ENCODE measurements at places on chromosomes 2 and 18.

DNA sequence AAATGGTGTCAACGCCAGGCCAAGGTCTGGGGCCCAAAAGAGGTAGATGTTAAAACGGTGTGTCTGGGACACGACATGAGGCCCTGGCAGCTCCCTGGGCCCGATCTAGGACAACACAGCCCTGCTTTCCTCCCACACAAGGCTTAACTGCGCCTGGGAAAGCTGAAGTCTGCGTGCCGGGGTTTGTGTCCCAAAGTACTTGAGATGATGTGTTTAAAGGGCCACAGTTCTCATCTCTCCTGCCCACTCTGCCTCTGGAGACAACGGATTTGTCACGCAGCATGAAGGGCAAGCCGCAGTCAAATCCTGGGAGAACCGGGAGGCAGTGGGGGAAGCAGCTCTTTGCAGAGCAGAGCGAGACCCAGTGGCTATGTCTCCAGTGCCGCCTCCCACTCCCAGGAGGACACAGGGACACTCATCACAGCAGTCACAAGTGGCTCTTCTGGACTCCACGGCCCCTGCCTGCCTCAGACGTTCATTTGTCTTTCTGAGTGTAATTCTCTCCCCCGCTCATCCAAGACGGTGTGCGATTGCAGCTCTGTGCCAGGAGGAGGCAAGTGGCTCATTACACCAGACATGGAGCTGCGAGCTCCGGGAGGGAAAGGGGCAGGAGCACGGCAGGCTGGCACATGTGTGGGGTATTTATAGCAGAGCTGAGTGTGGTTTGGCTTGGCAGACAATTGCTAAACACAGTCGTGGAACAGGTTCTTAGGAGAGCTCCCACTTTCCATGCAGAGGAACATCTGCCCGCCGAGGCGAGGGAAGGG is 57.7 kb upstream of the SEMA4C start:
- H3K27me3 ChIP-seq: no peaks in the 10 kb centered on the region
- no peak for DNase-seq
- H3K27ac ChIP-seq: no peak overlapping the region
- H3K4me3 ChIP-seq: no peak overlapping the region

DNA sequence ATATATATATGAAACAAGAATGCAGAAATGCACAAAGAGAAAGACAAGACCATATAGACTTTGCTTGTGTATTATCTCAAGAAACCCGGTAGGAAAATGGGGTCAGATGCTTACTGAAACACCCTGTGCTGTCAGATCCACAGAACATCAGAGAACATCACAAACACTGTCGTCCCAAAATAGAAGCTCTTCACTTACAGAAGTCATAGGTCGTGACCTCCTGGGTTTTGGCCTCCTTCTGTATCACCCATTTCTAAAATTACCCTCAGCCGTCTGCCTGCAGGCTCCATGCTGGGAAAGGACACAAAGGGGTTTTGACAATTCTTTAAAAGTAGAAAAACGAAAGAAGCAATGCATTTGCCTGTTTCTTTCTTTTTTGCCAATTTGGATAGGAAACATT is 137.9 kb downstream of the PAX3 start:
- no peaks in the 10 kb centered on the region for H3K4me1 ChIP-seq
- no peaks in the 10 kb centered on the region for H3K27me3 ChIP-seq
- DNase-seq: no peak
- no peaks in the 10 kb centered on the region for H3K36me3 ChIP-seq
- no peak overlapping the region for H3K4me3 ChIP-seq

DNA sequence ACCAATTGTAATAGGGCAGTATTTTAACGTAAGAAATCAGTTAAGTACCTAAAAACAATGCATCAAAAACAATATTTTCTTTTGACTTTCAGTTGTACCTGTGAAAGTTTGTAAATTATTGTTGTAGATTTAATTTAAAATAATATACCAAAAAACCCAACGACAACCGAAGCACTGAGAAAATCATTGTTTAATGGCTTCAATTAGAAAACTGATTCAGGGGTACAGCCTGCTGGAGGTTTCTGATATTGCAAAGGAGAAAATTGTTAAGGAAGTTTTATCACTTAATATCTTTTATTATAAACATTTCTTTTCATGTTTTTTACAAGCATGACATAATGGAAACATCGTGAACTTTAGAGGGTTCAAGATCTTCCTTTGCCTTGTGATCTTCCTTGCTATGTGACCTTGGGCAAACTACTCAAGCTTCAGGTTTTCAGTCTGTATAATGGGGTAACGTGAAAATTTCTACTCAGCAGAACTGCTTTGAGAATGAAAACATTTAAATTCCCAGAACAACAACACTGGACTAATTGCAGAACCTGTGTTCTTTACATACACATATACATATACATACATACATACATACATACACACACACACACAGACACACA is 76.3 kb upstream of the GLS start:
- no peaks in the 10 kb centered on the region for H3K27me3 ChIP-seq
- H3K36me3 ChIP-seq: no peaks in the 10 kb centered on the region
- no peak overlapping the region for H3K27ac ChIP-seq
- no peaks in the 10 kb centered on the region for H3K4me1 ChIP-seq
- no peak for DNase-seq
- no peak overlapping the region for H3K4me3 ChIP-seq

- peaks cover 4% of the 10 kb centered on the region for H3K4me1 ChIP-seq
- H3K27me3 ChIP-seq: peaks cover 3% of the 10 kb centered on the region
- DNase-seq: no peak
- no peak overlapping the region for H3K4me3 ChIP-seq
- no peak overlapping the region for H3K27ac ChIP-seq
Measured at GRCh38 chr2:127612111-127612822, 33.7 kb upstream of the GPR17 start.

DNA sequence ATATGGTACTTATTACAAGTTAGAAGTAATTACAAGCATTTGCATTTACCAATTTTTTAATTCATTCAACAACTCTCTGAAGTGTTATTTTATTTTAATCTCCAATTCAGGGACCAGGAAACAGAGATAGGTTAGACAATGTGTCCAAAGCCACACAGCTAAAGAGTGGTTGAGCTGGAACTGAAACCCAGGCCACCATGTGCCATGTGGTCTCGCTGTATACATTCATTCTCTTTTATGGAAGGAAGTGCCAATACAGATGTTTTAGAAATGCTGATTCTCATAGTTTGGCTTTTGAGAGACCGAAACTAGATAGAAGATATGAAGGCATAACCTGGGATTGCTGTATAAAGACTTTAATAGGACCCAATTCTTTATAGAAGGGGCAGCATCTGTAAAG is 684.6 kb upstream of the ID2 start:
- H3K4me1 ChIP-seq: no peaks in the 10 kb centered on the region
- DNase-seq: no peak
- H3K27ac ChIP-seq: no peak overlapping the region
- no peaks in the 10 kb centered on the region for H3K36me3 ChIP-seq

- H3K36me3 ChIP-seq: no peaks in the 10 kb centered on the region
- no peak for DNase-seq
- no peaks in the 10 kb centered on the region for H3K4me1 ChIP-seq
- H3K4me3 ChIP-seq: no peak overlapping the region
- H3K27ac ChIP-seq: no peak overlapping the region
Measured at GRCh38 chr2:160628811-160629210, 135.2 kb upstream of the RBMS1 start.

DNA sequence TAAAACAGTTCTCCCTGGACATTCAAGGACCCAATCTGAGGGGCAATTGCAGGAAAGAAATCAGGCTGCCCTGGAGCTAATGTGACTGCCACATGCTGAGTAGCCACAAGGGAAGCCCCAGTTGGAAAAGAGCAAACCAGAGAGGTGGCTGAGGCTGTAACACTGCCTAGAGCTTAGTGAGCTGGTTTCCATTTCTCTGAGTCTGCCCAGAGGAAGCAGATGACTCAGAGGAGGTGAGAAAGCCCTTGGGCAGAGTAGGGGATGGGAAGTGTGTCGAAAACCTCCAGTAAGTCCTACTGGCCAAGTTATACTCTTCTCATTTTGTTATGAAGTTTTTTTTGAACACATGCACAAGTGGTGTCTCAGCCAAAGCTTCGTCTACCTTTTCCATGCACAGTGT is 753.0 kb downstream of the CNTNAP5 start:
- H3K27ac ChIP-seq: no peak overlapping the region
- no peak overlapping the region for H3K4me3 ChIP-seq
- no peak for DNase-seq
- no peaks in the 10 kb centered on the region for H3K27me3 ChIP-seq
- no peaks in the 10 kb centered on the region for H3K36me3 ChIP-seq

- H3K4me3 ChIP-seq: no peak overlapping the region
- no peak overlapping the region for H3K27ac ChIP-seq
- no peaks in the 10 kb centered on the region for H3K27me3 ChIP-seq
- no peak for DNase-seq
- H3K36me3 ChIP-seq: no peaks in the 10 kb centered on the region
Measured at GRCh38 chr2:26076001-26076587, 42.2 kb downstream of the RAB10 start.

DNA sequence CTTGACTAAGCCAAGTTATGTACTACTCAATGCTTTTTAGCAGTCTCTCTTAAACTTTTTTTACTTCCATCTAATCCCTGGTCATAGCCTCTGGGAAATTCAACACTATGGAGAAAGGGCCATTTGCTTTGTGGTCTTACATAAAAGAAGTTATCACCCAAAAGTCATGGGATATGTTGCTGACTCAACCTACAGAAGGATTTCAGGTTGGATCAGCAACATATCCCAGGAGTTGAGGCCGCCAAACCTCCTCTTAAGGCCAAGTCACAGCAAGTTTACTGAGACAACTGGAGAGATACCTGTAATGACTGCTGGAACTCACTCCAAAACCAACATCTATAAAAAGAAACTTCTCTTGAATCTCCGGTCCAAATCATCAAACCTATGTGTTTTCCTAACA is 141.1 kb downstream of the IRS1 start:
- H3K36me3 ChIP-seq: no peaks in the 10 kb centered on the region
- H3K4me1 ChIP-seq: no peaks in the 10 kb centered on the region
- H3K27me3 ChIP-seq: no peaks in the 10 kb centered on the region
- no peak overlapping the region for H3K4me3 ChIP-seq

DNA sequence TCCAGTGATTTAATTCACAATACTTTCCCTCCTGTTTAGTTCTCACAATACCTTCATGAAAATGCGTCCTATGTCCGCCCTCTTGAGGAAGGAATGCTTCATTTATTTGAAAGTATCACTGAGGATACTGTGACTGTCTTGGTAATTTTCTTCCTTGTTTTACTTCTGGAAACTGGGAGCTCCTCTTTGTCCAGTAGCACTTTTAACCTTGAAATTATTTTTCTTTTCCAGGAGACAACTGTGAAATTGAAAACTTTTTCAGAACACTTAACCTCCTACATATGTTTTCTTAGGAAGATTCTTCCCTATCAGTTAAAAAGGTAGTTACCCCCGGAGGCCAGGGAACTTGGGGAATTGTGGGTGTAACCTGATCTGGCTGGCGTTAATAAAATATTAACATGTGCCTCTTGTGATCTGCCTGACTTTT is 58.9 kb upstream of the STON1 start:
- H3K27ac ChIP-seq: no peak overlapping the region
- peaks cover 22% of the 10 kb centered on the region for H3K36me3 ChIP-seq
- no peaks in the 10 kb centered on the region for H3K4me1 ChIP-seq
- no peaks in the 10 kb centered on the region for H3K27me3 ChIP-seq

GRCh38 chr2:2597712-2598111 is 266.6 kb upstream of the MYT1L start:
- no peaks in the 10 kb centered on the region for H3K4me1 ChIP-seq
- DNase-seq: no peak
- no peaks in the 10 kb centered on the region for H3K27me3 ChIP-seq

GRCh38 chr2:9170458-9171130 is 36.0 kb upstream of the ASAP2 start:
- H3K27me3 ChIP-seq: no peaks in the 10 kb centered on the region
- H3K27ac ChIP-seq: no peak overlapping the region
- H3K4me3 ChIP-seq: no peak overlapping the region
- no peak for DNase-seq
- H3K36me3 ChIP-seq: no peaks in the 10 kb centered on the region
- H3K4me1 ChIP-seq: no peaks in the 10 kb centered on the region

DNA sequence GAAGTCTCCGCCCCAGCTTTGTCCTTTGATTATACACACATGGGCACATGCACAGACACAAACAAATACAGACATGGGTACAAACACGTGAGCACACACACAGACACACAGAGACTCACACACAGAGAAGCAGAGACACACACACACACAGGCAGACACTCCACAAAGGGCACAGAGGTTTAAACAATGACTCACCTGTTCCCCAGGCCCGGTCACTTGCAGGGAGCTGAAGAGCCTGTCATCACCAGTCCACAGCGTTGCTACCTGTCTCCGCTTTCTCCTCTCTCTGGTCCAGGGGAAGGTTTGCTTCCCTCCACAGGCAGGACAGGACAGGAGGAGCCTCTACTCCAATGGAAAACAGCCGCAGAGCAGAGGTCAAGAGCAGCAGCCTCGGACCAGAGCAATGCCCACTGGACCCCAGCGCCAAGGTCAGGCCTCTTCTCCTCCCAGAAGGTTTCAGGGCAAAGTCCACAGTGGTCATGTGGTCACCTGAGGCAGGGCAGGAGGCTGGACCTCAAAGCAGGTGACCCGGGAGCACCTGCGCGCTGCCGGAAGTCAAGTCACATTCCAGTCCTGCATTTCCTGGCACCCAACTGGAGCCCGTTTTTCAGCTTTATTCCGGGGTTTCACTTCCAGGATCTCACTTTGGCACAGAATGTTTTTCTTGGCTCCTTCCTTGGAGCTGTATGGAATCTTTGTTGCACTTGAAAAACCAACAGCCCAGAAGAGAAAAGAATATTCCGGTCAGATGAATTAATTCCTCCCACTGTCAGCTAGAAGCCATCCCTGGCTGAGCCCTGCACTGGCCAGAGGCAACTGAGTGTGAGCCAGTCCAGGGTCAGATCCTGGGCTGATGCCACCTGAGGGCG is at the start of gene RAB17:
RAB17 (minus strand) TSS at position 463 of the 869 bp plus-strand sequence. CDS start 4,580 bp downstream, outside the sequence.
- peaks cover 8% of the 10 kb centered on the region for H3K4me1 ChIP-seq
- DNase-seq: no peak
- no peak within 1 kb of the TSS for H3K4me3 ChIP-seq
- no peaks in the 10 kb centered on the region for H3K36me3 ChIP-seq
- no peaks in the 10 kb centered on the region for H3K27me3 ChIP-seq
- no peak within 1 kb of the TSS for H3K27ac ChIP-seq

GRCh38 chr2:176435729-176436128 is 166.5 kb downstream of the MTX2 start:
- no peak overlapping the region for H3K4me3 ChIP-seq
- no peak for DNase-seq
- H3K4me1 ChIP-seq: no peaks in the 10 kb centered on the region
- no peak overlapping the region for H3K27ac ChIP-seq
- H3K36me3 ChIP-seq: no peaks in the 10 kb centered on the region

GRCh38 chr18:72107647-72108383 is 436.3 kb downstream of the CBLN2 start:
- DNase-seq: no peak
- no peaks in the 10 kb centered on the region for H3K27me3 ChIP-seq
- H3K4me3 ChIP-seq: no peak overlapping the region
- H3K4me1 ChIP-seq: no peaks in the 10 kb centered on the region

- no peak for DNase-seq
- H3K36me3 ChIP-seq: no peaks in the 10 kb centered on the region
- no peaks in the 10 kb centered on the region for H3K4me1 ChIP-seq
- no peak overlapping the region for H3K27ac ChIP-seq
Measured at GRCh38 chr2:177852389-177852788, 220.2 kb downstream of the PDE11A start.

GRCh38 chr18:47492691-47493090 is 241.2 kb upstream of the SKOR2 start:
- H3K27me3 ChIP-seq: no peaks in the 10 kb centered on the region
- H3K27ac ChIP-seq: no peak overlapping the region
- no peak overlapping the region for H3K4me3 ChIP-seq
- no peaks in the 10 kb centered on the region for H3K4me1 ChIP-seq

- H3K27ac ChIP-seq: peak overlapping the region; percentile 69
- peaks cover 36% of the 10 kb centered on the region for H3K4me1 ChIP-seq
- no peaks in the 10 kb centered on the region for H3K36me3 ChIP-seq
- H3K4me3 ChIP-seq: peak overlapping the region; percentile 53
- DNase-seq: peak; percentile 31
- no peaks in the 10 kb centered on the region for H3K27me3 ChIP-seq
Measured at GRCh38 chr2:96806468-96807126, 9.5 kb upstream of the CNNM3 start.
